ENCODE measurements at places on chromosomes 4 and X. TPM values are rescaled to one million over a fixed set of nuclear protein-coding genes. Genes with fewer than 3 reads are reported as not detected.

DNA sequence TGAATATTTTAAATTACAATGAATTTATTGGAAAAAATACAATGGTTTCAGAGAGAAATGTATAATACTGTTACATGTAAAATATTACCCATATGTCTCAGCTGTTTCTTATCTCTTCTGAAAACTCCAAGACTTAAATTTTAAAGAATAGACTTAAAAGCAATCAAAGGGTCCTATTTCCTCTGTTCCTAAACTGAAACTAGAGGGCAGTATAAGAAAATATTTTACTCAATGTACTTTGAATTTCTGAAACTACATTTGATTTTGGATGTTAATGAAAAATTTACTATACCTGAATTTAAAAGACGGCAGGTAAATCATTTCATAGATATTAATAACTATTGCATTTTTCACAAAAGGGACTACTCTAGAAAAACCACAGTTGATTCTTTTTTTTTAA lies 200.2 kb downstream of the LRBA start:
- DNase-seq: no peak

DNA sequence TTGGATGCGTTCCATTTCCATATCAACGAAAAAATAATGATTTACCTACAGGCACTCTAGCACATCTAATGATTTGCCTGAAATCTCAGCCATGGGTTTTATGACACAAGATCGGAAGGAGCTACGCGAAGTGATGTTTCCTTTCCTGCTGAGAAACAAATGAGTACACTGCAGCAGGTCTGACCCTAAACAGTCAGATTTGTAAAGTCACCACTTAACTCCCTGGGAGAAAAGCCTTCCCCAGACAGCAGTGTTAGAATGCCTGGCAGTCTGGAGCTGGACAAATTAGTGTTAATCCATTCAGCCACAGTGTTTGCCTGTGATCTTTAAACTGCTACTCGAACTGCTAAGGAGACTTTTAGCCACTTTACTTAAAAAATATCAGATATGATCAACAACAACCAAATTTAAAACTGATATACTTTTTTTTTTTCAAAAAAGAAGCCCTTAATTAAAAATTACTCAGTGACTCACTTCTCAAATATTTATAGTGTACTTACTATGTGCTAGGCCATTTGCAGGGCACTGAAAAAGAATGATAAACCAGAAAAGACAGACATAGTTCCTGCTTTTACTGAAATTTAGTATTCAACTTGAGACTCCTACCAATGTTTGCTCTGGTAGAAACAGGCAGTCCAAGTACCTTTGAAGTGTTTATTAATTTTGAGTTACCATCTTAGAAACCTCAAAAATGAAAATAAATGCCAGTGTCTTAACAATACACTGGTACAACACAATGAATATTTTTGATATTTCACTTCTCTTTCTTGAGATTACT lies 104.5 kb downstream of the SHISA3 start:
- no peak for DNase-seq

DNA sequence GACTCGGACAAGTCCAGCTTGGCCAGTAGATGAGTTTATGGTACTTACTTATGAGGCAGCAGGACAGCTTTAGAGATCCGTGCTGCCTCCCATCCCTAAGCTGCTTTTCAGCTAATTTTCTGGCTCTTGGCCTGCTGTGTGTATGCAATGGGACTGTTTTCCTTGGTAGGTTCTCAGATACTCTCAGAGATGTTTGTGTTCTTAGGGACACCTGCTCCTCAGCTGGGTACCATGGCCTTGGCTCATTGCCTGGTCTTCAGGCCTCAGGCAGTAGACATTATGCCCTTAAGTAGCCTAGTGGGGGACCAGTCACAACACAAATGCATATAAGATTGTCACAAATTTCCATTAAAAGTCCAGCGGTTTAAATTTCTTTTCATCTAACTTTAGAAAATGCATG lies 688.0 kb downstream of the PCDH7 start:
- DNase-seq: no peak

DNA sequence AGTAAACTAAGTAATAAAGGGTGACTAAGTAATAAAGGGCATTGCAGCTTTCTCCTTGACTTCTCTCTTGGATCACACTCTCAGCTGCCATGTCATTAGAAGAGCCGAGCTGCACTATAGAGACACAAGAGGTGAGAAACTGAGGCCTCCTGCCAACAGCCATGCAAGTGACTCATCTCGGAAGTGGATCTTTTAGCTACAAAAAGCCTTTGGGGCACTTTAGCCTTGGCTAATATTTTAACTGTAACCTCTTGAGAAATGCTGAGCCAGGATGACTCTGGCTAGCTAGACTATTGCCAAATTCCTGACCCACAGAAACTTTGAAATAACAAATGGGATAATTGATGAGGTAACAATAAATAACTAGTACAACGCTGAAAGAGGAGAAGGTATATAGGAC lies 1.5 kb upstream of the NEIL3 start:
- peak; percentile 37 for DNase-seq

DNA sequence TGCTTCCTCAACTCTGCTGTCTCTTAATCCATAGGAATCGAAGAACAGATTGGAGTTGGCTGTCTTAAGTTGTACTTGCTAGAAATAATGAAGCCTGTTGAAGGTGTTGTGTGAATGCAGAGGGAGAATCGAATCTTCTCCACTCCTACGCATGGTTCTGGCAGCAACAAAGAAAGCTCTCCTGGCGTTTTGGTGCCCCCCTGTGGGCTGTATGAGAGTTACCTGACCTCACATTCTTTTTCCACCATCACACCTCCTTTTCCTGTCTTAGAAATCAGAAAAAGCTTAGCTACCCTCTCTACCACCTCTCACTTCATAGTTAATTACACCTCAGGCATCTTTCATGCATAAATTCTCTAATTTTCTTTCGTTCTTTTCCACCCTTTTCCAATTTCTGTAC lies 16.3 kb downstream of the KLF8 start:
- peak; percentile 42 for DNase-seq

DNA sequence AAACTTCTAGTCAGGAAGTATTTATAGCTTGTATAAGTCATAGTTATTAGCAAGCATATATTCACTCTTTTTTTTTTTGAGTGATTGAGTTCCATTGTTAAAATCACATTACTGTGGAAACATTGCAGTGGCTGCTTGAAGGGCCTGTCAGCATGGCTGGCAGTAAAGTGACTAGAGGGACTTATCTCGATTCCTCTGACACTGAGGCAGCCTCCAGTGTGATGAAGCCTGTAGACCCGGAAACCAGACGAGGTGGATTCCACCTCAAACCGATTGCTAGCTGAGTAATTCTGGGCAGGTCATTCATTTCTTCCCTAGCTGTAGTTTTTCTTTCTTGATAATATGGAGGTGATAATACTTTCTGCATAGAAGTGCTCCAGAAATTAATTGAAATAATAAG lies 4.7 kb downstream of the FAM149A start:
- no peak for DNase-seq

GRCh38 chr4:181007751-181008150 lies 1235.5 kb upstream of the TENM3 start:
- peak; percentile 15 for DNase-seq

DNA sequence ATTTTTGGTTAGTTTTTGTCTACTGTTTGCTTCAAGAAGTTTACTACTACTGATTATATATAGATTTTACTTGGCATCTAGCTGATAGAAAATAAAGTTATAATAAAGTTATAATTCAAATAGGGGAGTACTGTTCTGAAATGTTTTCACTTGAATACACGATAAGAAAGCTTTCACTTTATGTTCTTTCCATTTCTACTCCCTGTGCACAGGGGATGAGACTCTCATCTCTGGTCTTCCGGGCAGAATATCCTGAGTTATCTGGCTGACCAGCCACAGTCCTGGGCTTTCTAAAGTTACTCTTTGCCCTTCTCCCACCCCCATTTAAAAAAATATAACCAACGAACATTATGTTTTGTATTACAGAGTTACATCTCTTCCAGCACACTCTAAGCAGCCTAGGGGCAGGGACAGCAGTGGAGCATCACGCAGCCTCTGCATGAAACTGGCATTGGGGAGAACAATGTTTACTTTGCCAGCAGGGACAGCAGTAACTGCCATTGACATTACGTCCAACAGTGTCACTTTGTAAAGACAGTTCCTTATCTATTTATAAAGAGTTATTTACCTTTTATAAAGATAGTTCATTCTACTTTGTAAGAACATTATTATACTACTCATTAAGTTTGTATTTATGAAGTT lies 64.3 kb downstream of the METTL14 start:
- DNase-seq: no peak

DNA sequence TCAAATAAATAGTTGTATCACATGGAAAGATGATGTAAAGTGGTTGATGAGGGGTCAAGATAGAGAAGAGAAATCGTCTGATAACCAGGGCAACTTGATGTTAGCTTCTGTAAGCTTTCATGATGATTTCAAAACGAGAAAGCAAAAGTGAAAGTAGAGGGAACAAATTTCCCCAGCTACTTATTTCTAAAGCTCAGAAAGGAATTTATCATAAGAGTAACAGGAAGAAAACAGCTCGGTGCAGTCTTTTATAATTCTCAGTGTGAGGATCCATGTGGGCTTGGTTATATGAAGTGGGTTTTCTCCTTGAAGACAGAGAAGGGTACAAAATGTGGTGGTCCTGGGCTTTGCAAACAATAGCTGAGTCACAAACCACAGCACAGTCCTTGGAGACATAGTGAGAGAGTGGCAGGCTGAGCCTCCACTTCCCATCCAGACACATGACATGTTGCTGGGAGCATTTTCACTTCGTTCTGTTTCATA lies 32.1 kb upstream of the GLRA2 start:
- DNase-seq: peak; percentile 4

USO1 gene
- 63.4 TPM for total RNA-seq

KCND1 gene
- total RNA-seq: not detected

ANOS1 gene
- 6.6 TPM for total RNA-seq
